B cell (primary cell): ENCODE measurements at places on chromosomes 6 and 20. TPM values are rescaled to one million over a fixed set of nuclear protein-coding genes. Genes with fewer than 3 reads are reported as not detected.

GRCh38 chr6:30570263-30570662, 979 bp upstream of the ABCF1 start:
- DNase-seq, result no peak

GRCh38 chr6:4059115-4059777, 19.7 kb downstream of the FAM217A start:
- no peak for DNase-seq

DNA sequence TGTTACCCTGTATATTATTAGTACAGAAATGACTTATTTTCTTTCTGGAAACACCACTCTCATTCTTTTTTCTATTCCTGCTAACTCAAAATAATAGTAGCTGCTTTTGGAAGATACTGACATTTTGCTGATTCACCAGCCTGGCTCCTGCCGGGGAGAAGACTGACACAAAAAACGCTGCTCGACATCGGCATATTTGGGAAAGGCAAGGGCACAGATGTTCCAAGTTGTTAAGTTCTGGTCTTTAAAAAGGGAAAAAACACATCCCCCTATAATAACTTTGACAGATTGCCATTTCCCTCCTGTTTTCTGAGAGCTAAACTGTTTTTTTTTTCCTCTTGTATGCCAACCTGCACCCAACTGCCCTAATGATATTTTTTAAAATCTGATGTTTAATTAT, 55.4 kb downstream of the CTNNBL1 start:
- no peak for DNase-seq

DNA sequence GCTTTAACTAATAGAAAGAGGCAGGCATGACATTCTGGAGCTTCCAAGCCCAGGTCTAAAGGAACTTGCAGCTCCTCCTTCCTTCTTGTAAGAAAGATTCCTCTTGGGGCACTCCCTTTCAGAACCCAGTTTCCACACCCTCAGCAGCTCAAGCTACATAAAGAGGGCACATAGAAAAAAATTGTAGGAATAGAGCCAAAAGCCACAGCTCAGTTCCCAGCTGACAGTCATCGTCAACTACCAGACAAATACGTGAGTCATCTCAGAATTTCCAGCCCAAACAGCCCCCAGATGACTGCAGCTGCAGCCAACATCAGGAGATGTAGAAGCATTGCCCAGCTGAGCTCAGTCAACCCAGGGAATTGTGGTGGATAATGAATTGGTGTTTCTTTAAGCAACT, 349.8 kb upstream of the ARID1B start:
- DNase-seq, result no peak

DNA sequence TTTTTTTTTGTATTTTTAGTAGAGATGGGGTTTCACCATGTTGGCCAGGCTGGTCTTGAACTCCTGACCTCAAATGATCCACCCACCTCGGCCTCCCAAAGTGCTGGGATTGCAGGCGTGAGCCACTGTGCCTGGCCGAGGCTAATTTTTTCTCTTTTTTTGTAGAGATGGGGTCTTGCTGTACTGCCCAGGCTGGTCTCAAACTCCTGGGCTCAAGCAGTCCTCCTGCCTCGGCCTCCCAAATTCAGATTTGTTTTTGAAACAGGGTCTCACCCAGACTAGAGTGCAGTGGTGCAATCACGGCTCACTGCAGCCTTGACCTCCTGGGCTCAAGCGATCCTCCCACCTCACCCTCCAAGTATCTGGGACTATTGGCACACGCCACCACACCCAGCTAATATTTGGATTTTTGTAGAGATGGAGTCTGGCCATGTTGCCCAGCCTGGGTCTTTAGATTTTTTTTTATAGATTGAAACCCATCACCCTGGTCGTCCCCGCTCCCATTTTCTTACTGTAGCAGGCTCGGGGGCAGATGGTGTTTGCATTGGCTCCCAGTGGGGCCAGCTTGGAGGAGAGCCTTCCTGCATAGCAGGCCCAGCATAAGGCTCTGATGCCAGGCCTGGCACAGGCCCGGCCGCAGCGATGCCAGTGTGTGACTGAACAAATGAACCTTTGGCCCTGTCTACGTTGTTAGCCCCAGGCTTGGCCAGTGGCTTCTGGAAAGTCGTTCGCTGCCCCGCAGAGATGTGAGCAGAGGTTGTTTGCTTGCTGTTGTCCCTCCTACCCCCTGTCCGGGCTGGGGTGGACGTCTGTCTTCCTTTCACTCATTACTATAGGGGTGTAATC, 4.3 kb upstream of the MTG2 start:
- no peak for DNase-seq

GRCh38 chr6:14784596-14785492, 461.0 kb upstream of the JARID2 start:
- DNase-seq, result no peak

Gene SLC22A23
- total RNA-seq, result 0.75 and 1.4 TPM in 2 replicates
